ENCODE measurements at places on chromosomes 7 and 10. TPM values are rescaled to one million over a fixed set of nuclear protein-coding genes. Genes with fewer than 3 reads are reported as not detected.

DNA sequence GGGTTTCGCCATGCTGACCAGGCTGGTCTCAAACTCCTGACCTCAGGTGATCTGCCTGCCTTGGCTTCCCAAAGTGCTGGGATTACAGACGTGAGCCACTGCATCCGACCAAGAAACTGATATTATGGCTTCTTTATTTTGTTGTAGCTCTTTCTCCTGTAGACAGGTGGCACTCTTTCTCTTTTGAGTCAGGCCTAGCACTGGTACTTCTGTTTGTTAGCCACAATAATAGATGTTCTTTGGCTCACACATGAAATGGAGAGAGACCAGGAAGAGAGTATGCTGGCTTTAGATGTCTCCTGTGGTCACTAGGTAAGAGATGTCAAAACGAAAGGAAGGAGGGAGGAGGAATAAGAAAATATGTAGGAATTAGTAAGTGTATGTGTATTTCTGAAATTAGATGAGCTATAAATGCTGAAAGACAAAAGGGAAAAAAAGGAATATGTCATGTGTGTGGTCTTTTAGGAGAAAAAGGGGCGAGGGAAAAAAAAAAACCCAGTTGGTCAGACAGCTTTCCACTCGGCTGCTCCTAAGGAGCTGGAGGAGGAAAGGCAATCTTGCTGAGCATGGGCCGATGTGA lies 78.7 kb downstream of the CLEC2L start:
- H3K27me3 ChIP-seq = no peaks in the 10 kb centered on the region
- H3K4me3 ChIP-seq = no peak overlapping the region
- no peaks in the 10 kb centered on the region for H3K4me1 ChIP-seq
- peaks cover 34% of the 10 kb centered on the region for H3K36me3 ChIP-seq
- DNase-seq = no peak

- H3K4me1 ChIP-seq = peaks cover 10% of the 10 kb centered on the region
- no peaks in the 10 kb centered on the region for H3K36me3 ChIP-seq
- DNase-seq = peak; percentile 37
- H3K27ac ChIP-seq = no peak overlapping the region
Measured at GRCh38 chr10:106707657-106708056, 456.8 kb downstream of the SORCS1 start.

Gene NAT16
- polyA plus RNA-seq = 0.01 TPM

Gene ANKIB1
- 11.5 TPM for polyA plus RNA-seq

Gene SNX10
- 54.7 TPM for polyA plus RNA-seq

Measured in lung (tissue), 17 donors.